ENCODE measurements at places on chromosomes 12 and 14.

GRCh38 chr12:4230526-4230925, 43.0 kb upstream of the CCND2 start:
- no peak for DNase-seq

GRCh38 chr14:87888136-87888999, 104.6 kb downstream of the GALC start:
- no peak for DNase-seq

- DNase-seq = no peak
Measured at GRCh38 chr12:55705782-55706402, 1.8 kb downstream of the ITGA7 start.

GRCh38 chr12:94942663-94943062, 60.8 kb downstream of the NDUFA12 start:
- DNase-seq = no peak

GRCh38 chr12:49673446-49674317, 33.5 kb downstream of the FMNL3 start:
- peak; percentile 98 for DNase-seq

All from adipocyte (in vitro differentiated cells).